ENCODE measurements at places on chromosomes 5 and 9. TPM values are rescaled to one million over a fixed set of nuclear protein-coding genes. Genes with fewer than 3 reads are reported as not detected.

DNA sequence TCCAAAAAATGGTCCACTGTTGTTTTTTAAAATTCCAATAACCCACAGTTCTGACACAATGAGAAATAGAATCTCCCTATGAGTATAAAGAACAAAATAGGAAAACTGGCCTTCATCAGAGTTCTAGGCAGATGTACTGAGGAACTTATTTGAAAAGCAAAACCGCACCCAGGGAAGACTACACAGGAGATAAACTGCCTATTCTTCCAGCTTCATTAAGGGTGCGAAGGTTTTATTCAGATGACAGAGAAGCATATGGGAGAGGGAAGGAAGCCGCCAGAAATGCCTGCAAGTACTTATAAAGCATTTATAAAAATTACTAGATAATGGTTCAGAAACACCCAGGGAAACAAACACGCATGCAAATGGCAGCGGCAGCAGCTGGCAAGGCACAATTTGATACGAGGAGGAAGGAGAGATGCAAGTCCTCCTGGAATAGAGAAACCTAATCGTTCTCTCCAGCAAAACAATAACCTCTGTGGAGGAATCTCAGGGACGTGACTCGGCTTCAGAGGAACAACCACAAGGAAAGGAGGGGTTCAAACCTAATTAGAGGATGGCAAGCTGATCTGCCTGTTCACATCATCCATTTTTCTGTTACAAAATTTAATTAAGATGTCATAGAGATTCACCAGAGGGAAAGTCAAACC, 9.0 kb downstream of the TTLL11 start:
- no peak for DNase-seq

DNA sequence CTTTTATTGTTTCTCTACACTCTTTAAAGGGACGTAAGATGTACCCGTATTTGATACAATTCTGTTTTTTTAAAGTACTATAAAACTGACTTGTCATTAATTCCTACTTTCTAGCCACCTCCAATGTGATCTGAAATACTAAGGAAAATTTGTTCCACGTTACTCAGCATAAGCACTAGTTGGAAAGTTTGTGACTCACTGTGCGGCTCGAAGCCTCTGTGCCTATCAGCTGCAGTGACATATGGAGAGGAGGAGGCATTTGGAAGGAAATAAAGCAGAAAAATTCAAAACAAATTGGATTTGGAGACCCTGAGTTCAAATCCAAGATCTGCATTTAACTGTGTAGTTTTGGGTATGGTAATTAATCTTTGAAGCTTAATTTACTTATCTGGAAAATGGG, 339.3 kb downstream of the BRINP1 start:
- no peak for DNase-seq

GRCh38 chr5:125179612-125180011, 433.2 kb upstream of the ZNF608 start:
- DNase-seq = no peak

LCN15 gene
- total RNA-seq = not detected

STK32A gene
- 9.1 TPM for total RNA-seq
